ENCODE measurements at places on chromosomes 7 and 10.

DNA sequence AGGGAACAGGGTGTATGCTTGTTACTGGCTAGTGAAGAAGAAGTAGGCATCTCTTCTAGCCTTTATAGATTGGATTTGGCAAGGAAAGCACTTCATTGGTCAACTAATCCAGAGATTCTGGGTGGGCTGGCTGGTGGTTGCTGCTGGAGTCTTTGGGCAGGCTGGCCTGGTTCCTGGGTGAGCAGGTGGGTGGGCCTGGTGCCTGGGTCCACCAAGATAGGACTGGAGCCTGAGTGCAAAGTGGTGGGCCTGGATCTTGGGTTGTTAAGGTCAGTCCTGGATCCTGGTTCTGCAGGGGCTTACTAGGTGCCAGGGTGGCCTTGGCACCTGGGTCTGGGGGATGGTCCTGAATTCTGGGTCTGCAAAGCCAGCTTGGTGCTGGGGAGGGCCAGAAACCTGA, 482.4 kb upstream of the GHITM start:
- DNase-seq = no peak

- DNase-seq = no peak
Observed at GRCh38 chr10:82234173-82234572, 359.2 kb downstream of the NRG3 start.

- no peak for DNase-seq
Observed at GRCh38 chr7:157188091-157188665, 49.5 kb downstream of the UBE3C start.

- DNase-seq = no peak
Observed at GRCh38 chr7:26292768-26293560, 1.3 kb downstream of the SNX10 start.

DNA sequence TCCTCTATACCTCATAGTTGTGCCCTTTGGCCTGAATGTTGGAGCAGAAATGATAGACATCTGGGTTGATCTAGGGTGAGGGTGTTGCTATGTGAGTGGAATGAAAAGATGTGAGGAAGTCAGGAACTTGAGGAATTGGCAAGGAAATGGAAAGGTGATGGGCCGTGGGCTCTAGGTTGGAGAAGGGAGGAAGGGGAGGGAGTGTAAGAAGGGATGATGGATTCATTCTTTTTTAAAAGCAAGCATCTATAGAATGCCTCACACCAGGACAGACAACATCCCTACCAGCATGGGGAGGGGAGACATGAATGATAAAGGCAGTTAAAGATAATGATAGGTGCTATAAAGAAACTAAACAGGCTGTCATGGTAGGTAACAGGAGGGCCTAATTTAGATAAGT, 168.1 kb downstream of the WNT2 start:
- no peak for DNase-seq

GRCh38 chr10:114389426-114389825, 14.9 kb downstream of the AFAP1L2 start:
- DNase-seq = no peak

DNA sequence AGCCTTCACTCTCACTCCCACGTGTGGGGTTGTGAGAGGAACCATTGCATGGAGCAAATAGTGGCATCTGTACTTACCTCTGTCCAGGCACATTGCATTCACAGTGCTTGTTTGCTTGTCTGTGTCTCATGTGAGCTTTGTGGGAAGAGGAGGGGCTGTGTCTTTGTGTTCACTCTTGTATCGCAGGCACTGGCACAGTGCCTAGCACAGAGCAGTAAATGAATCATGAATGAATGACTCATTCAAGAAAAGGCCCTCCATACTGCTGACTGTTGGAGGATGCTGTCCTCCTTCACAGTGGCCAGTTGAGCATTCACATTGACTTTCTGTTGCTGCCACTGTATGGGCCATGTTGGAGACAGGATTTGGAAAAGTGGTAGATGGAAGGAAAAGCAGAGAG, 125.3 kb downstream of the SORCS3 start:
- DNase-seq = no peak

- no peak for DNase-seq
Observed at GRCh38 chr10:44573821-44574220, 188.9 kb upstream of the CXCL12 start.
